ENCODE measurements at places on chromosomes 2 and 18.

- DNase-seq, result no peak
Measured at GRCh38 chr2:54977149-54977548, 73.1 kb downstream of the RTN4 start.

DNA sequence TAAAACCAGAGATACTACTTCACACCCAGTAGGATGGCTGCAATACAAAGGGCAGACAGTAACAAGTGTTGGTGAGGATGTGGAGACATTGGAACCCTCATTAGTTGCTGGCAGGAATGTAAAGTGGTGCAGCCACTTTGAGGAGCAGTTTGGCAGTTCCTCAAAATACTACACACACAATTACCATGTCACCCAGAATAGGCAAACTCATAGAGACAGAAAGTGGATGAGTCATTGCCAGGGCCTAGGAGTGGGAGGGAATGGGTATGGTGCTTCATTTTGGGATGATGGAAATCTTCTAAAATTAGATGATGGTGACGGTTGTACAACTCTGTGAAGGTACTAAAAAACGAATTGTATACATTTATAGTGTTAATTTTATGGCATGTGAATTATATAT is 54.8 kb downstream of the ATP9B start:
- no peak for DNase-seq

GRCh38 chr2:156319811-156320485 is 12.6 kb downstream of the NR4A2 start:
- no peak for DNase-seq

GRCh38 chr18:5447442-5447841 is 96.4 kb downstream of the EPB41L3 start:
- DNase-seq, result no peak
